ENCODE measurements at places on chromosomes 2 and 18.

DNA sequence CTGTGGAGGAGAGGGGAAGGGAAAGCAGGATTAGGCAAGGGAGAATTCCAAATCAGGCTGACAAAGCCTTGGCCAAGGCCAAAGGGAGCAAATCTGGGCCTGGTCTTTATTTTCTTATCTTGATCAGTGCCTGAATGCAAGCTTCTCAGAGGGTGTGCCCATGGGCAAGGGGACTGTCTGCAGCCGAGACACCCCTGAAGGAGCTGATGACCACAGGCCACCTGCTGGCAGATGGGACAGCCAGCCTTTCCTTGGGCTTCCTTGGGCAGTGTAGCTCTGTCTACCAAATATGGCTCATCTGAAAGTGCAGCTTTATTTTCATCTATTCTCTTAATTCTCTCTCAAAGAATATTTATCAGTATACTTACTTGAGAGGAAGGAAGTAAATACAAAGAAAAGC lies 117.0 kb downstream of the PKP4 start:
- DNase-seq, result no peak

GRCh38 chr18:77344786-77345500 lies 95.3 kb downstream of the GALR1 start:
- DNase-seq, result no peak

DNA sequence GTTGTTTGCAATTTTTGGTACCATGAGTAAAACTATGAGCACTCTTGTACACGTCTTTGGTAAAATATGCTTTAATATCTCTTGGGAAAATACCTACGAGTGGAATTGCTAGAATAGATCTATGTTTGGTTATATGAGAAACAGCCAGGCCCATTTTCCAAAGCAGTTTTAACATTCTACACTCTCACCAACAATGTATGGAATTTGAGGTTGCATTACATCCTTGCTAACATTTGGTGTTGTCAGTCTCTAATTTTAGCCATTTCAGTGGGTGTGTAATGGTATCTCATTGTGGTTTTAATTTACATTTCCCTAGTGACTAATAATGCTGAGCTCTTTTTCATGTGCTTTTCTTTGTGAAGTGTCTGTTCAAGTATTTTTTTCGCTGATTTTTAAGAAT lies 118.9 kb upstream of the TCF4 start:
- no peak for DNase-seq

DNA sequence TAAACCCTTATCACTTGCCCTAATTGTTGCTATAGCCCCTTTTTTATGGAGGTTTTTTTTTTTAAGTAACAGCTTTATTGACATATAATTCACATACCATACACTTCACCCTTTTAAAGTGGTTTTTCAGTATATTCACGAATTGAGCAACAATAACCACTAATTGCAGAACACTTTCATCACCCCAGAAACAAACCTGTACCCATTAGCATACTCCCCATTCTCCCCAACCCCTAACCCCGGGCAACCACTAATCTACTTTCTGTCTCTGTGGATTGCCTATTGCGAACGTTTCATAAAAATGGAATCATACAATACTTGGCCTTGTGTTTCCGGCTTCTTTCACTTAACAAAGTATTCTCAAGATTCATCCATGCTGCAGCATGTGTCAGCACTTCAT lies 213.6 kb downstream of the ATAD2B start:
- DNase-seq, result peak; percentile 24

DNA sequence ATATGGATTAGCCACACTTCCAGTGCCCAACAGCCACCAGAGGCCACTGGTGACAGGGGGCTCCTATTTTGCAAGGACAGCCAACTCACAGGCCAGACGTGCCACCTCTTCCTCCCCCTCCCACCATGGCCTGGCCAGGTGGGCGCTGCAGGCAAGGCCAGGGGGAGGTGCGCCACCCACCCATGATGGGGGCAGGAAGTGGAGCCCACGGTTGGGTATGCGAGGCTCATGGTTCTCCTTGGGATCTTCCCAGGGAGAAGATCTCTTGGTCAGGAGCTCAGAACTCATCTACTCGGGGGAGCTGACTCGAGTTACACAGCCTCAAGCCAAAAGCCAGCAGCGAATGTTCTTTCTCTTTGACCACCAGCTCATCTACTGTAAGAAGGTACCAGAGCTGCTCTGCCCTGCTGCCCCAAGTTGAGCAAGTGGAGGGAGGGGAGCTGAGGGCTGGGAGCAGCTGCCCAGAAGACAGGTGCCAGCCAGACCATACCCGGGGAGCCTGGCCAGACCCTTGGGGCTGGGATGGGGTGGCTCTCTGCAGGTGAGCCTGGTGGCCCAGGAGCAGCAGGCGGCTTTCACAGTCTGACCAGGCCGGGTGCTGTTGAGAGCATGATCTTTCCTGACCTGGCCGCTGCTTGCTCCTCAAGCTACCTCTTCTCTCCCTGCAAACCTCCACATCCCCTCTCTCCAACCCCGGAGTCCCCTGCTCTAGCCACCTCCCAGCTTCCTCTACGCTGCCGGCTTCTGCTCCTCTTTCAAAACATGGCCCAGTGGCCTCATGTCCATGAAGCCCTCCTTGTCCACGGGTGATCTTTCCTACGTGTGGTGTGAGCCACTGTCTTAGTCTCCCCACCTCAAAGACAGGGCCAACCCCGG lies 49.8 kb downstream of the FAM168B start:
- DNase-seq, result no peak

DNA sequence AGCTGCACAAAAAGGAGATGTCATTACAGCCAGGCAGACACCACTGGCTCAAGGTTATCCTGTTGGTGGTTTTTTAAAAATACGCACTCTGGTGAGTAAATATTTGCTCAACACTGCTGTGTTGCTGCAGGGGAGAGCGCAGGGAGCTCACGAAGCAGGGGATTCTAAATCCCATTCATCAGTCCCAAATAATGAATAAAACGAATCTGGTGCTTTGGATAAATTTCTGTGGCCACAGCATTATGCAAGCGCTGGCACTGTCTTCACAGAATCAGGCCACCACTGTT lies 256.2 kb downstream of the HDAC4 start:
- DNase-seq, result no peak

- DNase-seq, result no peak
Measured at GRCh38 chr2:138475277-138475776, 26.2 kb upstream of the SPOPL start.

- no peak for DNase-seq
Measured at GRCh38 chr18:43805646-43806194, 528.4 kb upstream of the SYT4 start.

DNA sequence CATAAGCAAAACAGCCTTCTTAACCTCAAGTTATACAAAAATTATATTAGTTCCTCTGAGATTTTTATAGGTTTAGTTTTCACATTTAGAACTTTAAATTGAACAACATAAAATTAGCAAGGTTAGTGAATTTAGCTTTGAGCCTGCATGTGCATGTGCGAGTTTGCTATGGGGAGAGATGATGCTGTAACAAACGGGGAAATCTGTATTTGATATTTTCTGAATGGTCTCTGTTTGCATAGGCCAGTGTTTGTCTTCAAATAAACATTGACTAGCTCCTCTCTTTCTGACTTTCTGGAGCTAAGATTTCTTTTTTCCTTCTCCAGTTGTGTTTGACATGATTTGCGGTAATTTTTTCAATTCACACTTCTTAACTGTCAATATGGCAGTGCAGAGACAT lies 30.9 kb upstream of the IL18RAP start:
- no peak for DNase-seq

GRCh38 chr2:141555876-141556470 lies 574.8 kb downstream of the LRP1B start:
- DNase-seq, result no peak

DNA sequence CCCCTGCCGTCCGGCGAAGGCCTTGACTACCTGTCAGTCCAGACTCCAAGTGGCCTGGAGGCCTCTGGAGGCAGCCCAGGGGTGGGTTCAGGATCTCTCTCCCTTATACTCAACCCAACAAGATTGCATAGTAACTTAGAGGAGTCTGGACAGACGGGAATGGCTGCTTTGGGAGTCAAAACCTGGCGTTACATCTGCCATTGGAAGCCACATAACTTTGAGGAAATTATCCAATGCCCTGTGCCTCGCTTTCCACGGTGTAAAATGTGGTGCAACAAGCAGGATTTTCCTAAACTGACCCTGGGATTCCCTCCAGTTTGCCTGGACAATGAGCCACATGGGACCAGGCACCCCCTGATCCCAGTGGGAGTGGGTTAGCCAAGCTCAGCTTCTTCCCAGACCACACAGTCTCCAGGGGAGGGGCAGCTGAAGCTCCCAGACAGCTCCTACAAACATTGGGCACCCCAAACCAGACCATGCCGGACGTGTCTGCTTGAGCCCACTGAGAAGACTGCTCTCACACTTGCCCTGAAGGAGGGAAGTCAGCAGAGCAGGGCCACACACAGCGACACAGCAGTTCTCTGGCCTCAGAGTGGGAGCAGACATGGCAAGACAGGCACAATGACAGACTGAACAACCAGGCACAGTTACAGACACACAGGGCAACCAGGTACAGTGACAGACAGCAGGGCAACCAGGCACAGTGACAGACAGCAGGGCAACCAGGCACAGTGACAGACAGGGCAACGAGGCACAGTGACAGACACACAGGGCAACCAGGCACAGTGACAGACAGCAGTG lies 65.6 kb upstream of the RAB6C start:
- no peak for DNase-seq

Data from AML-193 (cell line).